ENCODE measurements at places on chromosomes 12 and 14. TPM values are rescaled to one million over a fixed set of nuclear protein-coding genes. Genes with fewer than 3 reads are reported as not detected.

DNA sequence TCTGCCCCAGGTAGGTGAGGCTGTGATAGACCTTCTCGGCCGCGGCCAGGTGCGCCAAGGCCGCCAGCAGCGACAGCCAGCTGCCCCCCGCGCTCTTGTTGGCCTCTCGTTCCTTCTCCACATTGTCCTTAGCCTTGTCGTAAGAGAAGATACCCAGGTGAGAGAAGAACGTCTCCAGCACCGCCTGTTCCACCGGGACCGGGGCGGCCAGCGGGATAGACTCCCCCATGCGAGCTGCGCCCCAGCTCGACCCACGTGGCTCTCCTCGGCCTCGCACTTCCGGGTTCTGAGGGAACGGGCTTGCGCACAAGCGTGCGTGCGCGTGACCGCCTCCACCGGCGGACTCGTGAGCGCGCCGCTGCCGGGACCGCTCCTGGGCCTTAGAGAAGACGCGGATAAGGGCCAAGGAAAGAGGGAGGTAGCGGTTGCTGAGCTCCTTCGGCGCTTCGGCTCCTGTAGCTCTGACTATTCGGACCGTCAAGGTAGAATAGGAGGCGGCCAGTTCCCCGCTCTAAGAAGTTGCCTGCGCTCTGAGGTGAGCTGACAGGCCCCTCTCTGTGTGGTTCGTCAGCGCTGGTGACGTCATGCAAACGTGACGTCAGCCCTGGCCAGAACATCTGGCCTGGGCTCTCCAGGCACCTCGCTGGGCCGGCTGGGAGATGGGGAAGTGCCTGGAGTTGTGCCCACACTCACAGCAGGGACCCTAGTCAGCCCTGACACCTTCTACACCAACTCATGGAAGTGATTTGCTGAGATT is at the start of gene KICS2:
Gene KICS2, minus strand, starts transcription at position 288 of the 757 bp plus-strand sequence. Its CDS starts 59 bp downstream, at position 229.
- peak; percentile 97 for DNase-seq

Gene ANO2
- total RNA-seq, result 4.2 TPM

Gene MARCHF9
- total RNA-seq, result 20.9 TPM

Gene PCED1B
- total RNA-seq, result 3.3 TPM

DNA sequence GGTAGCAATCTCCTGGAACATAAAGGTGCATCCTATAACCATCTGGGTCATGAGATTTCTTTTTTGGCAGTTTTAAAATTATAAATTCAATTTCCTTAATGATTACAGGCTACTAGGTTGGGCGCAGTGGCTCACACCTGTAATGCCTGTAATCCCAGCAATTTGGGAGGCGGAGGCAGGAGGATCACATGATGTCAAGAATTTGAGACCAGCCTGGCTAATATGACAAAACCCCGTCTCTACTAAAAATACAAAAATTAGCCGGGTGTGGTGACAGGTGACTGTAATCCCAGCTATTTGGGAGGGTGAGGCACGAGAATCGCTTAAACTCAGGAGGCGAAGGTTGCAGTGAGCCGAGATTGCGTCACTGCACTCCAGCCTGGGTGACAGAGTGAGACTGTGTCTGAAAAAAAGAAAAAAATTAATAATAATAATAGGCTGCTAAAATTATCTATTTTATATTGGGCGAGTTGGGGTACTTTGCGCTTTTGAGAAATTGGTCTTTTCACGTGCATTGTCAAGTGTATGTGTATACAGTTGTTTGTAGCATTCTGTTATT is 17.2 kb upstream of the ARF6 start:
- DNase-seq, result no peak

DNA sequence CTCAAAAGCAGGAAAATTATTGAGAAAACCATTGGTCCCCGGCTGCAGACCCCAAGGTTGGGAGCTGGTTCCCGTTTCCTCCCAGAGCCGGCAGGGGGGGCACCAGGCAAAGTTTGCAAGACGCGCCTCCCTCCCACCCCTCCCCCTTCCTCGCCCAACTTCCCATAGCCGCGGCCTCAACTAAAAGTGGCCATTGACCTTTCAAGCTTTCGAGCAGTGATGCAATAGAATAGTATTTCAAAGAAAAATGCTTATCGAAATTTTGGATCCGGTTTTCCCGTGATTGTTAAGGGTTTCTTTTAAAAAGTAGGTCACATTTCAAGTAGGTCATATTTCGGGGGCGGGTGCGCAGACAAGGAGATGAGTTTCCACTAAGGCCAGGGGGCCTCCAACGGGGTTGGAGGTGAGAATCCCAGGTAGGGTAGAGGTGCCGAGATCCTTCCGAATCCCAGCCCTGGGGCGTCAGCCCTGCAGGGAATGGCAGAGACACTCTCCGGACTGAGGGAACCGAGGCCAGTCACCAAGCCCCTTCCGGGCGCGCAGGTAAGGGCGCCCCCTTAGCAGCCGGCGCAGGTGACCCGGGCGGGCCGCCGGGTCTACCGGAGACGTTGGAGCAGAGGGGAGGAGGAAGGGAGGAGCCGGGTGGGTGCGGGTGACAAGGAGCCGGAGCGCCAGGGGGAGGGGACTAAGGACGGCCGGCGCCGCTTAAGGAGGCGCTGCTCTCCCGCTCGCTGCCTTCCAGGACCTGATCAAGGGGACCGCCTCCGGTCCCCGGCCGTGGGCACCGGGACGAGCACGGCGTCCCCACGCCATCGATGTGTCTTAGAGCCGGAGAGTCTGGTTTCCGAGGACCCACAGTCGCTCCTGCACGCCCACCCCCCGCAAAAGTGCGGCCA is 2.6 kb upstream of the SOCS2 start:
- peak; percentile 94 for DNase-seq

GRCh38 chr14:90278199-90279175 is 22.1 kb downstream of the PSMC1 start:
- DNase-seq, result no peak

GRCh38 chr12:65100140-65100539 is 21.0 kb downstream of the WIF1 start:
- no peak for DNase-seq

Gene TAS2R19
- 2.6 TPM for total RNA-seq

DNA sequence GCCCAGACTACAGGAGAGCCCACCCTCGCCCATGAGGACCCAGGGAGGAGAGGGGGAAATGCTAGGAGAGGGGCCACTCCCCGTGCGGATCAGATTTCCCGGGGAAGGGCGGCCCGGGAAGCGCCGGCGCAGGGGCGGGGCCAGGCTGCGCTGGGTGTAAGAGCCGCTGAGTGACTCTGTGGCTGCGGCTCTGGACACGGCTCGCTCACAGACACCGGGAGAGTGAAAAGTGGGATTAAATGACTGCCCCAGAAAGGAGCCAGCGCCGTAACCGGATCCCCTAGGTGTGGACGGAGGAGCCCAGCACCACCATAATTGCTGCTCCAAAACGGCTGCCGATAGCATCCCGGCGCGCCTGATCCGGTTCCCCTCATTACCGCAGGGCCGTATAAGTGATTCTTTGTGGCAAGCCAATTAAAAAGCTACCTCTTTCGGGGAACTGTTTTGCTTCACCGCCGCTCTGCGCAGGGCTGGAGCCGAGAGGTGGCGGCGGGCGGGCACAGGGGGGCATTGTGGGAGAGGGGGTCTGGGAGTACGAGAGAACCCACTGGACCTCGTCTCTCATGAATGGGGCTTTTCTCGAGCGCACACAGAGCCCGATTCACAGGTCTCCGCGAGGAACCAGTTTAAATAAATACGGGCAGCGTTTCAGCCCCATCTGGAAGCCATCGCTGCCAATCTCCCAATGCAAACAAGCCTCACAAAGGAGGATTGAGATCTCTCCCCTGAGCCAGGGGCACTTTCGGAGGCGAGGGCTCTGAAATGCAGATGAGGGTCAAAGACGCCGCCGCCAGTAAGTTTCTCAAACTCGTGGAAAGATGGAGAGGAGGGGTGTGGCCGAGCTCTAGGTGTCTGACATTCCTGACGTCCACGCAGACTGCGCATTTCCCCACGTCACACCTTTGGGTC is 2.5 kb downstream of the COL2A1 start:
- DNase-seq, result peak; percentile 87

DNA sequence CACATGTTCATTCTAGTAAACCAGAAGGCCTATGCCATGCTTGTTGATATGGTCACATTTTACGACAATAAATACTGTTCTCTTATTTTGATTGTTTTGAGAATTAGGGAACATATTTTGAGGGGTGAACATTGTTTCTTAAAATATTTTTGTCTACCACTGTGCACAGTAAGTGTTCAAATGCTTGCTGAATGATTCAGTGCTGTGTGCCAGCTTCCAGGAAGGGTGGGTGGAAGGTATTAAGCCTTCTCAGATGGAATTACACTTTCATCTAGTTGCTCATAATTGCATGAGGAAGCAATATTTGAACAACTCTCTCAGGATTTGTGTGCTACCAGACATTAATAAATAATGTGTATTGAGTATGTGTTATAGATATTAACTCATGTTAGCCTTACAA is 15.5 kb upstream of the TMX1 start:
- DNase-seq, result no peak

- no peak for DNase-seq
These were observed 110.6 kb downstream of the MYRFL start for GRCh38 chr12:69935651-69936100.

DNA sequence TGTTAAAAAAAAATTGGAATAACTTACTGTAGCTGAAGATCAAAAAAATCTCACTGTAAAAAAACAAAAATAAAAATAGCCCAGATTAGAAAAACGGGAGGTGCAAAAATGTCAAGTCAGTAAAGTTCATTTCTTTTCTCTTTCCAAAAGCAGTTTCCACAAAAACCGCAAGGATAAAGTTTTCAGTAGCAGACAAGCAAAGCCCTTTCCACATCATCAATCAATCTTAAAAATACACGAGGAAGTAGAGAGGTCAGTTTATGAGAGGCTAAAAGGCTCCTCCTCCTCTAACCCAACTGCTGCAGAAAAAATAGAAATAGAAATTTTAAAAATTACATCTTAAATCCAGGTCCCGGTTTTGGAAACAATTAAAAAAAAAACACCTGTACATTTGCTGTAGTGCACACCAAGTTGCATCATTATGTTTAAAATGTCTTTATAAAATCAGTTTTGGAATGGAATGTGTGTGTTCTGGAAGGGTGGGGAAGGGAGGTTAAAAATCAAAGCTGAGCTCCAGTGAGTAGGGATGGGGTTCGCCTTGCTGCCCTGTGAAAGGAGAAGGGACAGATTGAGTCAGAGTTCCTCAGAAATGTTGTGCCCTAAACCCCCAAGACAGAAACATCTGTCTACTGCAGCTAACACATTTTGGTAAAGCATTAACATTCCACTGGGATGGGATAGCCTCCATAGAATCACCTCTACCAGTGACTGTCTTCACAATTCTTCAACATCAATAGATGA is 5.8 kb downstream of the HNRNPC start:
- no peak for DNase-seq

DNA sequence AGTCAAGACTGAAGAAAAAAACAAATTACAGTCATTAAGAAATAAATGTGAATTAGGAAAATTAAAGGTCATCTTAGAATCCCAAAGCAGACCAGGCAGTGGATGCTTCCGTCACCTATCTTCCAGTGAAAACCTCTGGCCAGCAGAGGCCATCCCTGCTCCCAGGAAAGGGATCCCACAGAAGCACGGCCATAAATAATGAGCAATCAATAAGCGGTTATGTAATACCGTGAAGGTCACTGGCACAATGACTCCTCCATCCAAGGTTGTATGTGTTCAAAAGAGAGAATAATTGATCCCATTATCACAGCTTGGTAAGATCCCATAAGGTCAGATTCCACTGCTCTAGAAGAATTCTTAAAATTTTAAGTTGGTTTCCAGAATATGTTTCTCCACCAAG is 85.7 kb downstream of the PPP2R5E start:
- no peak for DNase-seq

DNA sequence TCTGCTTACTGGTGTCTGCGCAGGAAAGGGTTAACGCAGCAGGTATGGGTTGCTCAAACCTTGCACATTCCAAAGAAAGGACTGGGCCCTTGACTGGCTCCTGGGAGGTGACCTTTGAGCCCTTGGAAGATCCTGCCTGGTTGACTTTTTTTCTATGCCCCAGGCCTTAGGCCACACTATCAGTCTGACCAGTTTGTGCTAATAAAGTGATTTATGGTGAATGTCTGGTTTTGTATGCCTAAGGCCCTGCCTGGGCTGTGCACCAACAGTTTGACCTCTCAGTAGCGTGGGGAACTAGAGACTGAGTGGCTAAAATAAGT is 61.4 kb upstream of the SCN8A start:
- DNase-seq, result no peak

Gene CNTN1
- 6.5 TPM for total RNA-seq

DNA sequence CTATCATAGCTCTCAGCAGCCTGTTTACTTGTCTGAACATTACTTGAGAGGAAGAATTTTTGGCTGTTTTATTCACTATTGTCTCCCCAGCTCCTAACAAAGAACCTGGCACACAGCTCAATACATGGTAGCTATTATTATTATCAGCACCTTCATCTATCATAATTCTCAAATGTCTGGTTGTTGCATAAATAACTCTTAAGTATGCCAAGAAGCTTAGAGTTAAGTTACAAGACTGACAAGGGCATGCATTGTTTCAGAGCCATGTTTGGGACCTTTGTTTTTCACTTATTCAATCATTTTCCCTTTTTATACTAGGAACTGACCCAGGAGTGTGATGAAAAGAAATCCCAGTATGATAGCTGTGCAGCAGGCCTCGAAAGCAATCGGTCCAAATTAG is 77.5 kb upstream of the ATP2A2 start:
- no peak for DNase-seq

- no peak for DNase-seq
These were observed 157.3 kb downstream of the EGLN3 start for GRCh38 chr14:33793398-33794110.

Gene SCN8A
- 15.2 TPM for total RNA-seq

DNA sequence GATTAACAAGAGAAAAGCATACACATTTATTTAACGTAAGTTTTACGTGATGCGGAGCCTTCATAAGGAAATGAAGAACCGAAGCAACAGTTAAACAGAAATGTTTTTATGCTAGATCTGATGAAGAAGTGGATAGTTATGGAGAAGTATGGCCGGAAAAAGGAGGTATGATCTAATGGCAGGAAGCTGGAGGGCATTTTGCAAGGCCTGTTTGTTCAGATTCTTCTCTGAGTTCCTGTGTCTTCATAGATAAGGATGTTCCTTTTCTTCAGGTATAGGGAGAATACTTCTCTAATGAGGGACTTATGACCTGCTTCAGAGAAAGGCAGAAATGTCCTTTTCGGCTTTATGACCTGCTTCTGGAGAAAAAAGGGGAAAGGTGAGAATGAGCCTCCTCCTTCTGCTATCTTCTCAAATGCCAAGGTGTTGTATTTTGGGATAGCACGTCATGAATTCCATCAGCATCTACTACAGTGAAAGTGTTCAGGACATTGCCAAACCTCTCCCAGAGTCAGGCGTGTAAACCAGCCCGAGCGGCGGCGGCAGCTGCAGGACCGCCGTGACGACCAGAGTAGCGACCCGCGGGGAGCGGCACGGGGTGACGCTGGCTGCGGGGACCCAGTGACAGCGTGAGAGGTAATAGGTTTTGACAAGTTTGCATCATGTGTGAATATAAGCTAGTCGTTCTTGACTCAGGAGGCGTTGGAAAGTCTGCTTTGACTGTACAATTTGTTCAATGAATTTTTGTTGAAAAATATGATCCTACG is 33.7 kb upstream of the SGPP1 start:
- DNase-seq, result no peak

Gene RAD51AP1
- total RNA-seq, result 55.4 TPM

Gene CLEC7A
- total RNA-seq, result not detected

Gene DAO
- not detected for total RNA-seq

- DNase-seq, result no peak
These were observed 6.7 kb upstream of the C12orf50 start for GRCh38 chr12:88035907-88036289.

All from H9 (cell line).